ENCODE measurements at places on chromosomes 6 and 20.

- no peak for DNase-seq
Observed at GRCh38 chr6:109340811-109341210, 41.5 kb downstream of the CD164 start.

DNA sequence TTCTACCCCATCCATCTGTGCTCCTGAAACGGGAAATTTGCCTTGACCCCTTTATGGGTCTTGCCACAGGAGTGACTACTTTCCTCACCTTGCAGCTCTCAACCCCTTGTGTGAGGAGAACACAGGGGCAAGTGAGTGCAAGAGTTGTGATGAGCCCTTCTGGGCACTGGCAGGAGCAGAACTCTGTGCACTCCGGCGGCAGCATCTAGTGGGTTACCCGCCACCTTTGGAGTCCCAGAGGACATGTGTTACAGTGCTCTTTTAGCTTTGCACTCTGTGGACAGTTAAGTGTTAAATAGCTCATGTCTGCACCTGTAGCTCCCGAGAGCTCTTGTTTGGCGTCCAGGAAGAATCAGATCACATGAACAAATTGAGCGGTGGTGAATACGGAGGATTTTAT, 940.2 kb downstream of the GRIK2 start:
- DNase-seq, result no peak

DNA sequence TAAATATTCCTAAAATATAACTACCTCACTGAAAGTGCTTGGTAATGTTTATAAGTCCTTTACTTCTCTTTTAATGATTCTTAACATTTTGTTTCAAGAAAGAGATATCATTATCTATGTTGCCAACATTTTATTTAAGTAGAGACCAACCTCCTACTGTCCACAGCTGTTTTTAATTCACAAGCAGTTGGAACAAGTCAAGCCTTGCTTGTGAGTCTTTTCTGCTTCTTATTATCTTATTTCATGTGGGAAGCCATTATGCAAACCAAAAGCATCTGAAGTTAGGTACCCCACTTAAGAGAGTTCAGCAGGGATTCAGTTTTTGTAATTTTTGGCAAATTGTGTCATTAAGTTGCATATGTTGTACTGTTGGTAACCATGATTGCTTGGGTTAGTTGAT, 1714.5 kb downstream of the GRIK2 start:
- DNase-seq, result no peak

DNA sequence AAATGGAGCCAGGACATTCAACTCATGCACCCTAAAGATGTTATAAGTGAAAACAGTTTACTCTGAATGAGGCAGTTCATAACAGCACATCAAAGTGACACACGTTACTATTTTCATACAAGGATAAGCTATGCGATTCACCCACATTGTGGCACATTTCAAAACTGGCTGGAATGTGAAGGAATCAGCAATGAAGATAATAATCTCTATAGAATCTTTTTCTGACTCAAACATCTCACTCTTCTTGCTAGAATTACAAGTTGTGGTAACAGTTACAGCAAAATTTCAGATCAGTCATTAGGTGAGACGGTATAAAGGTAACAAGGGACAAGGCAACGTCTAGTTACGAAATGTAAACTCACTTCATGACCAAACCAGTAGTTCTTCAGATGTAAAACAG, 17.5 kb downstream of the TMEM244 start:
- no peak for DNase-seq

- DNase-seq, result no peak
Observed at GRCh38 chr20:13670160-13670559, 31.4 kb upstream of the TASP1 start.

GRCh38 chr6:50832912-50833311, 14.2 kb downstream of the TFAP2B start:
- DNase-seq, result no peak

DNA sequence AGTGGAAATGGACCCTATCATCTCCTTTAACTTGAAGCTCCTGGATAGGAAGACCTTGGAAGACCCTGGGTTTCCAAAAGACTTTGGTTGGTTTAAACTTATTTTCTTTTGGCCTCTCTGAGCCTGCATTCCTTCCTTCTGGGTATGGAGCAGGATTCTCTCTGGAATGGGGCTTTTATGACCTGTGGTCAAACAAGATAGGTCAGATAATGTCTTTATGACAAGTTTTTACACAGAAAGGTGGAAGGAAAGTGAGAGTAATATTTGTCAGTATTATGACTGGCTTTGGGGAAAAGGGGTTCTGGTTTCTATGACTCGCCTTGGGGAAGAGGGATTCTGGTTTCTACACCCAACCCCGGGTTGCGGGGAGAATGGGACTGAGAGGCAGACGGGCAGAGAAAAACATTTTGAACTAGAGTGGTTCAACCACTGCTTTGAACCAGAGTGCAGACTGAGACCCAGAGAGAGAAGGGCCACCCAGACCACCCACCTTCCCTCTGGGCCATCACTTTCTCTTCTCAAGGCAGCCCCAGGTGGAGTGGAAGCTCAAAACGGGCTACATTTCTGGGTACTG, 37.6 kb upstream of the KCNK5 start:
- no peak for DNase-seq

DNA sequence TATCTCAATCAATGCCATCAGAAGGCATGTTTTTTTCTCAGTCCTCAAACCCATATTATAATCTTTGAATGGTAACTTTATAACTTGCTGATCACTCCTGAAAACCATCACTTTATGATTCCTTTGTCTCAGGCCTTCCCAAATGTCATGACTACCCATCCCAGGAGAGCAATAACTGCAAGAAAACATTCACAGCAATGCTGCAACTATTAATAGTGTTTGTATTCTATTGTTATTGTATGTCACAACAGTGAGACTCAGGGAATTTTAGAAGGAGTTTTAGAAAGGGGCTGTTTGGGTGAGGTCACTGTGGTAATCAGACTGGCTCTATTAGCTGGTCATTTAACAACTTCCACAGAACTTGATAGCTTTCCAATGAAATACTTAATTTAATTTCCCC, 301.4 kb upstream of the TBX18 start:
- DNase-seq, result no peak

DNA sequence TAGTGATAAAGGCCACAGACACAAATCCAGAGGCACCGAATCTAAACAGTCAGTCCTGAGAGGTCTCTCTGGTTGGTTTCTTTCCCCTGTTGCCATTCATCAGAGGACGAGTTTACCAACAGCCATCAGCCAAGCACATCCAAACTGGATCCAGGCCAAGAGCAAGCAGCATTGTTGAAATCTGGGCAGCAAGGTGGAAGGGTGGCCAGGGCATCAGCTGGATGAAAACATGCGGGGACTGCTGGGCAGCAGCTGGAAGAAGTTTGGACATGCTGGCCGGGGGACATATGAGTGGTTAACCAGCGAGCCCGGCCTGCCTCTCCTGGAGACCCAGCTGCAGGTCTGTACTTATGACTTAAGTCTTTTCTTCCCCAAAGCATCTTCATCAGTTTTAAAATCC, at the start of gene SMIM28:
SMIM28 (plus strand) TSS at position 62 of the 400 bp plus-strand sequence; CDS start at position 230, 168 bp downstream.
- peak; percentile 65 for DNase-seq

- DNase-seq, result peak; percentile 95
Observed at GRCh38 chr6:27809939-27810767, 102.0 kb downstream of the OR2B2 start.

GRCh38 chr20:1983301-1983700, 10.6 kb downstream of the PDYN start:
- no peak for DNase-seq

All from NCI-H1105 (cell line).